Pulmonary artery endothelial cell (primary cell): ENCODE measurements at places on chromosomes 11 and 22. TPM values are rescaled to one million over a fixed set of nuclear protein-coding genes. Genes with fewer than 3 reads are reported as not detected.

GRCh38 chr22:45381348-45381747 lies 32.1 kb downstream of the SMC1B start:
- DNase-seq = no peak

DNA sequence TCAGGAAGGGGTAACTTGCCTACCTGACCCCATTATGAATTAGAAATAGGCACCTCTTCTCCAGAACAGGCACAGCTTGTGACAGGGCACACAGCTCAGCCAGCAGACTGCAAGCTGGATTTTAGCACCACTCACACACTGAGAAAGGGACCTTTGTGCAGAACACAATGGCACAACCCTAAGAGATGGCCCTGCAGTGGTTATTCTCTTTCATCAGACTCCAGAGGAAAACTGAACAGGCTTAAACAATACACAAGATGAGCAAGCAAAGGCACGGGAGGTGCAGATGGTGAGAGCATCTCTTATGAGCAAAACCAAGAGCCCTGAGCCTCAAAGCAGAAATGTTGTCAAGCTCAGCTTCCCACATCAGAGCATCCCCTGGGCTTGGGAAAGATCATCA lies 93.8 kb upstream of the LRRC55 start:
- DNase-seq = no peak

- no peak for DNase-seq
These were observed 8.1 kb downstream of the SERHL2 start for GRCh38 chr22:42561856-42562255.

GRCh38 chr11:541433-541885 lies 4.1 kb downstream of the LRRC56 start:
- DNase-seq = no peak

DNA sequence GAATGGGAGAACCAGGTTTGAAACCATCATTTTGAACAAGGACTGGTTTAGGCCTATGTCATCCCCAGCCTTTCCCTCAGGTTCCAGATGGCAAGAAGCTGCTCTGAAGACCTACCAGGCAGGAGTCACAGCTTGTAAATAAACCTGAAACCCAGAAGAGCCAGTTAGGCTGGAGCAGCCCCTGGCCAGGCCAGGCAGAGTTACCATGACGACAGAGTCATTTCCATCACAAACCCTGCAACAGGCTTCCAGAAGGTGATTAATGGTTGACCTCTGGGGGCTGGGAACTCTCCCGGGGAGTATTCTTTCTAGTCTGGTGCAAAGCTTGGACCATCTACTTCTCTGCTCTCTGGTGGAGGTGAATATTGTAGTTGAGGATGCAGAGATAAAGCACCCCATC lies 164.1 kb upstream of the NCAM1 start:
- DNase-seq = no peak

- no peak for DNase-seq
These were observed 120.0 kb downstream of the SLC17A6 start for GRCh38 chr11:22458161-22458560.

- DNase-seq = no peak
These were observed 98.3 kb downstream of the NCAM1 start for GRCh38 chr11:113059548-113059947.

GRCh38 chr11:34284811-34285481 lies 72.9 kb downstream of the ABTB2 start:
- no peak for DNase-seq

GRCh38 chr22:27748349-27748748 lies 53.2 kb downstream of the MN1 start:
- no peak for DNase-seq

DNA sequence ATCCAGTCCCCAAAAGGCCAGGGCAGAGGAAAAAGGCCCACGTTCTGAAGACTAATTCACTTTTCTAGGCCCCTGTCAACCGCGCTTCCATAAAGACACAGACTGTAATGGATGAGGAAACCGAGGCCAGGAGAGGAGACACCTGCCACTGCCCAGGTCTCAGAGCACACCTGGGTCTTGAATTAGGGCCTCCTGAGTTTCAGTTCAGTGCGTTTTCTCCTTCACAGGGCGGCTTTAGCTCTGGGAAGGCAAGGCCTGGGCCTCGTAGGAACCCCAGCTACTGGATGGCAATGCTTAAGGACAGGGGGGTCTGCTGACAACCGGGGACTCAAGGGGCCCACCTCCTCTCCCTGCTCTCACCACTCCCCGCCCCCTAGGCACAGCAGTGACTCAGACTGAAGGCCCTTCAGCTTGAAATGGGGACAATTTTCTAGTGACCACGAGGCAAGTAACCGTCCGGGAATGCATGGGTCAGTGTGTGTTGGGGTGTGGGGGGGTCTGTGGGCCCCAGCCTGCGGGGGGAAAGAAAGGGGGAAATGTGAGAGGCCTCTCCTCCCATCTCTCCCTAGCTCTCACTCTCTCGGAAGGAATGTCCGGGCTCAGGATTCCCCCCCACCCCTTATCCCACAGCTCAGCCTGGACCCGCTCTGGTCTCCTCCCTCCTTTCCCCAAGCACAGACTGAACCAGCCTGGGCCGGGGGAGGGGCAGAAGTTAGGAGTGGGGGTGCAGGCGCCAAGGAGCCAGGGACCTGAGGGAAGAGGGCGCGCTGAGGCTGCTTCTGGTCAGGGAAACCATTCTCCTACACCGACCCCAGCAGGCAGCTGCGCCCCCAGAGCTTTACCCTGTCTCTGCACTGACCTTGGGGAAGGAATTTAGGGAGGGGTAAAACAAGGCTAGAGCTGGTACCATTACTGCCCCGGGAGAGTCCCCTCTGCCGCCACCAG lies 17.2 kb downstream of the CREB3L1 start:
- DNase-seq = no peak

DNA sequence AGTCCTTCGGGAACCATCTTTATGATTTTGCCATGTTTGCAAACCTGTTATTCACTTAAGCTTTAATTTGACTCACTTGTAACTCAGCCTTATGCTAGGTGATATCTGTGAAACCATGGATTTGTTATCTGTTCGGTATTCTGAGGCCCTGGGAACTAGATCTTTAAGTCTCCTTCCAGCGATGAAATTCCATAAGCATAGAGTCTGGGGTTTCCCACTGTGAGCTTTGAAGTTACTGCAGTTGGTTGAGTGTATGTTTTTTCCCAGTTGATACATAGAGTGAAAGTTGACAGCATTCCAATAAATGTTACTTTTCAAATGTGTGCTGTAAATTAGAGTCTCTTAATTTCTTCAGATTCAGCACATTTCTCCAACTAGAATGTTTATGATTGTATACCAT lies 66.9 kb downstream of the TNRC6B start:
- DNase-seq = no peak

DNA sequence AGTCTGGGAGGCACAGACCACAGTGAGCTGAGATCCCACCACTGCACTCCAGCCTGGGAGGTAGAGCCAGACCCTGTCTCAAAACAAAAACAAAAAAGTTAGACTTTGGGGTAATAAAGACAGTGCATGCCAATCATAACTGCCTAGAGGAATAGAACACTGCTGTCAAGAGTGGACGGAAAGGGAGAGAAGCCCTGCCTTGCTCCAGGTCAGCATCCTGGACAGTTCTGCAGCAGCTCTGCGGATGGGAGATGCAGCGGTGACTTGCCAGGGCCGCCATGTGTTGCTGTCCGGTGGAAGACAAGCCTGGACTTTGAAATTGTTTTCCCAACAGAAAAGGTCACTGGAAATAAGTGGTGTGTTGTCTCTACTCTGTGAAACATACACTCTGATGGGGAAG lies 618.2 kb downstream of the TBC1D22A start:
- DNase-seq = no peak

DNA sequence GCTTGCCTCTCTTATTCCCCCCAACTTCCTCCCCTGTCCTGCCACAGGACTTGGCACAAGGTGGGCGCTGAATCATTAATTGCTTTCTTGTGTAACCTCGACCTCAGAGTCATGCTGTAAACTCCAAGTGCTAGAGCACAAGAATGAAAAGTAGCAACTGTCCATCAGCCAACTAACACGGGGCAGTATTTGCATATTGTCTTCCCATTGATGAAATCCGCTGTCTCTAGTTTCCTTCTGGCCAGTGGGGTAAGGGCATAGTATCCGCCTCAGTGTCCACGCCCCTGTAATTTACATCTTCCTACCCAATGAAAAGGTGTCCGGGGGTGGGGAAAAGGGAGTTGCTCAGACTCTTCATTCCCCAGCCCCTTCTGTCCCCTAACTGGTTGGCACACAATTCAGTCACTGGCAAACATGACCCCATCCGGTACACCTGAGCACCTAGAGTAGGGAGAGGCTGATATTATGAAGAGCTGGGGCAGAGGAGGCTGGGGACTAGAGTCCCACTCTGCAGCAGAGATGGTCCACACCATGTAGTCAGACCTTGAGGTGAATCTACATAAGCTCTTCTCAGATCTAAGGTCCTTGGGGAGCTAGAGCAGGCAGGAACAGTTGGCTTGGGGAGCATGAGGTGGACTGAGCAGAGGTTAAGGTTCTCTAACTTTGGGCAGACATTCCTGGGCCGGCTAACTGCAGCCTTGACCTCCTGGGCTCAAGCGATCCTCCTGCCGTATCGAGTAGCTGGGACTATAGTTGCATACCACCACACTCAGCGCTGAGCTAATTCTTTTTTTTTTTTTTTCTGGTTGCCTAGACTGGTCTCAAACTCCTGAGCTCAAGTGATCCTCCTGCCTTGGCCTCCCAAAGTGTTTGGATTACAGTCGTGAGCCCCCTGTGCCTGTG lies 6.8 kb upstream of the GGA1 start:
- no peak for DNase-seq

- no peak for DNase-seq
These were observed 7.2 kb downstream of the SHISA8 start for GRCh38 chr22:41907436-41908401.

GRCh38 chr11:2912498-2912897 lies 16.7 kb downstream of the PHLDA2 start:
- DNase-seq = no peak

GRCh38 chr11:60950933-60951605 lies 907 bp downstream of the SLC15A3 start:
- no peak for DNase-seq

DNA sequence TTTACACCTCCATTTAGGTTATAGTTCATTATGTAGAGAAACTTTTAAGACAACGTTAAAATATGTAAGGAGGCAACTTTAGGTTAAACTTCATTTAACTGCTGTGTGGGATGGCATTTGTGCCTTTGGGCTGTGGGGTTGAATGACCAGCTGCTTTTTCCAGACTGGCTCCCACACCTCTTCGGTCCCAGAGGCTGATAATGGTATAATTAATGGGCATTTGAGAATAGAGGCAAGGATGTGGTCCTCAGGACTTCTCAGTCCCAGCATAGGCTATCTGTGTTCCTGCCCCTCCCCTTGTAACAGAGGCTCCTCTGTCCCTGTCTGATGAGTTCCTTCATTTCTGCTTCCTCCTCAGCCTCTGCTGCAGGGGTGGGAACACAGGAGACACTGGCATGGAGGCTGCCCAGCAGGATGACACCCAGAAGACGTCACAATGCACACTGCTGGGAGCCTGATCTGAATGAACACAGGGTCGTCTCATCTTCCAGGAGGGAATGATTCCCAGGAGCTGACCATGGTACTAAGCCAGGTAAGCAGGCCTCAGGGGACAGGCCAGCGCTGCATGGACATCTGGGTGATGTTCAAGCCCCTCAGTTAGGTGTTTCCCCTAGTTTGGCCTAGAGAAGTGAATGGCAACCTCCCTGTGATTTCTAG lies 17.1 kb upstream of the GNAZ start:
- no peak for DNase-seq

DNA sequence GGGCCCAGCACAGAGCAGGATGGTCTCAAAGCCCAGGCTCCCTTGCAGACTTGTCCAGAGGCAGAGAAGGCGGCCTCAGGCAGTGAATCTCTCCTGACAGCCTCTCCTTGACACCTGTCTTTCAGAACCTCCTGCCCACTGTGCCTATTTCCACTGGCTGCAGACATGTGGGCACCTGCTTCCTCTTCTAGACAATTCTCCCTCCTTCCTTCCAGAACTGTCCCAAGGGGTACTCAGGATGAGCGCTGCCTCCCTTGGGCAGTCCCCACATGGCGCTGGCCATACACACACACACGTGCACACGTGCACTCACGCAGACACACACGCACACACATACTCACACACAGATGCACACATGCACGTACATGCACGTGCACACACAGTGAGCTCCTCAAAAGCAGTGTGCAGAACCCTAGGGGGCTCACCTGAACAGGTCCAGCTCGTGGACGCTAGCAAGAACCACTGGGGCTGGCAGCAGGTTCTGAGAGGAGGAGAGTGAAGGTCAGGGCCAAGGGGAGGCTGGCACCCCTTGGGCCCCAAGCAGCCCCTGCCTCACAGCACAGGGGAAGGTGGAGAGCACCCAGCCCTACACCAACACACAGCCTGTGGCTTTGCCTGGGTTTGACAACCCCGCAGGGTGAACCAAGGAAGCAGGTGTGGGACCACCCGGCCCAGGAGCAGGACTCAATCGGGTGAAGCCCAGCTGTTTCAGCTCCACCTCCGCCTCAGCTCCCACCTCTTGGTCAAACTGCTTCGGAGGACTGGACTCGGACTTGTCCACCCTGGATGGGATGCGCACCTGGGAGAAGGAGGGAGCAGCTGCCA lies 8.1 kb upstream of the PLXNB2 start:
- DNase-seq = no peak

- no peak for DNase-seq
These were observed 77.0 kb upstream of the DDI1 start for GRCh38 chr11:103959279-103959942.

DNA sequence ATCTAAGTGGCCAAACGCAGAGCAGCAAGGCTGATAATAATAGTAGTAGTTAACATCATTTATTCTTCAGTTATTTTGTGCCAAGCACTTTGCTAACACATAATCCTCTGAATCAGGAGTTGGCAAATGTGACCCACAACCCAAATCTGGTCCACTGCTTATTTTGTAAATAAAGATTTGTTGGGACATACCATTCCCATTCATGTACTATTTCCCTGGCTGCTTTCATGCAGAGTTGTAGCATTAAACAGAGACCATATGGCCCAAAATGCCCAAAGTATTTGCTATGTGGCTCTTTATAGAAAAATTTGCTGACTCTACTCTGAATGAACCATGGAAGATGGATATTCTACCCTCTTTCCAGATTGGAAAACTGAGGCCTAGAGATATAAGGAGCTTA lies 50.3 kb downstream of the COMMD9 start:
- no peak for DNase-seq

GRCh38 chr11:76694664-76695063 lies 24.1 kb upstream of the LRRC32 start:
- DNase-seq = peak; percentile 86

GRCh38 chr11:69698362-69698761 lies 5.5 kb downstream of the FGF19 start:
- DNase-seq = no peak

POU2AF3 gene
- total RNA-seq = not detected in 2 replicates

TSPAN32 gene
- not detected in 2 replicates for total RNA-seq

F2 gene
- 0.14 TPM in 1 of 2 replicates, not detected in the other for total RNA-seq

BATF2 gene
- 0.40 and 1.1 TPM in 2 replicates for total RNA-seq

GGTLC2 gene
- total RNA-seq = not detected in 2 replicates

MMP7 gene
- total RNA-seq = 0.11 TPM in 1 of 2 replicates, not detected in the other

GAL3ST1 gene
- total RNA-seq = not detected in 2 replicates

DCHS1 gene
- total RNA-seq = 41.7 and 47.4 TPM in 2 replicates

SCGB1D4 gene
- not detected in 2 replicates for total RNA-seq

GPHA2 gene
- not detected in 2 replicates for total RNA-seq

CDKN1C gene
- 3.5 and 4.2 TPM in 2 replicates for total RNA-seq

GGT5 gene
- total RNA-seq = 1.8 and 7.0 TPM in 2 replicates
